ENCODE measurements at places on chromosomes 7 and 10. TPM values are rescaled to one million over a fixed set of nuclear protein-coding genes. Genes with fewer than 3 reads are reported as not detected.

DNA sequence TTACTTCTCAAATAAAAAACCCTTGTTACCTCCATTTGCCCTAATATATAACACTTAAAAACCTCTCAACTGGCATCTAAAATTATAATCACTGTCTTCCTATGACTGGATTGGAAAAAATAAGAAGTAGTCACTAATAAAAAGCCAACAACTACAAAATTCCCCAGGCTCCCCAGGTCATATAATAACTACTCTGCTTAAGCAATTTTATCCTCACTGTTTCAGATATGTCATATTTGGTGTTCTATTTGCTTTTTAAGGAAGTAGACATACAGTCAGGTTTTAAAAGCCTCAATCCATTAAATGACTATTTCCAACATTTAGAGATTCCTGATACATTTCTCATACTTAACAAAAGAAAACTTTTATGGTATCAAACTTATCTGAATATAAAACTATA, 2.4 kb downstream of the H2AZ2 start:
- DNase-seq: no peak
- H3K27ac ChIP-seq: no peak overlapping the region
- H3K4me1 ChIP-seq: peaks cover 3% of the 10 kb centered on the region

Gene CPXM2
- total RNA-seq: 125 TPM

GRCh38 chr7:147199868-147200267, 1083.3 kb downstream of the CNTNAP2 start:
- H3K4me3 ChIP-seq: no peak overlapping the region
- no peaks in the 10 kb centered on the region for H3K27me3 ChIP-seq
- H3K27ac ChIP-seq: no peak overlapping the region
- H3K4me1 ChIP-seq: no peaks in the 10 kb centered on the region

GRCh38 chr7:55514546-55515265, 57.6 kb downstream of the VOPP1 start:
- DNase-seq: no peak
- no peaks in the 10 kb centered on the region for H3K27me3 ChIP-seq
- no peaks in the 10 kb centered on the region for H3K4me1 ChIP-seq
- no peak overlapping the region for H3K27ac ChIP-seq
- H3K36me3 ChIP-seq: peaks cover 10% of the 10 kb centered on the region

Gene UBTD1
- total RNA-seq: 33.0 TPM

Gene ZNF107
- total RNA-seq: 0.85 TPM

DNA sequence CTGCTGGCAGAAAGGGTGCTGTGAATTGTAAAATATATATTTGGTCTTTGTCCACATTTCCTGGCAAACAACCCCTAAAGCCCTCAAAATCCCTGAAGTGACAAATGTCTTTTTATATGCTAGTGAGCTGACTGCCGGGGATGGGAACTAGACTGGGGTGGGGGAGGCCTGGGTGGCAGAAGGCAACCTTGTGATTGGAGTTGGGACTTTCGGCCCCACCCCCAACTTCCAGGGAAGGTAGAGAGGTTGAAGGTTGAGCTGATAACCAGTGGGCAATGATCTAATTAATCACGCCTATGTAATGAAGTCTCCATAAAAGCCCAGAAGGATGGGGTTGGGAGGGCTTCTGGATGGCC, 2.7 kb downstream of the EPHA1 start:
- H3K4me1 ChIP-seq: peaks cover under 1% of the 10 kb centered on the region
- no peak for DNase-seq
- H3K27ac ChIP-seq: no peak overlapping the region
- H3K4me3 ChIP-seq: no peak overlapping the region
- H3K27me3 ChIP-seq: no peaks in the 10 kb centered on the region
- no peaks in the 10 kb centered on the region for H3K36me3 ChIP-seq

DNA sequence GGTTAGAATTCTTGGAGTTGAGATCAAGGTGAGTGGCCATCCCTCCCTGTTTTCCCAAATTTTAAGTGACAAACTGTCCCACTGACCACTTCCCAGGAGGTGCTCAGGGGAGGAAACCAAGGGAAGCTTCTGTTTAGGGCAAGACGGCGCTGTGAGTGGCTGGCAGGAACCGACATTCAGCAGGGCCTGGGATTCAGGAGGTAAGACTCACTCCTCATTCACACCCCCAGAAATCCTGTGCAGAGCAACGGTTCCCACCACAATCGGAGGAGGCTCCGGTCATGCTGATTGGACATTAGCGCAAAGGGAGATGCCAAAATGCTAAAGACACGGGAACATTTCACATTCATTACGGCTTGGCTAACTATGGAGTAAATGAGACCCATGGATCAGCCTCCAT, 200.9 kb downstream of the GRID1 start:
- H3K27me3 ChIP-seq: no peaks in the 10 kb centered on the region
- no peaks in the 10 kb centered on the region for H3K36me3 ChIP-seq
- H3K27ac ChIP-seq: no peak overlapping the region
- H3K4me3 ChIP-seq: no peak overlapping the region
- no peak for DNase-seq

- H3K4me3 ChIP-seq: no peak overlapping the region
- no peaks in the 10 kb centered on the region for H3K36me3 ChIP-seq
- H3K27me3 ChIP-seq: no peaks in the 10 kb centered on the region
- no peaks in the 10 kb centered on the region for H3K4me1 ChIP-seq
- H3K27ac ChIP-seq: no peak overlapping the region
- no peak for DNase-seq
Observed at GRCh38 chr7:46811529-46811928, 770.4 kb downstream of the TNS3 start.

DNA sequence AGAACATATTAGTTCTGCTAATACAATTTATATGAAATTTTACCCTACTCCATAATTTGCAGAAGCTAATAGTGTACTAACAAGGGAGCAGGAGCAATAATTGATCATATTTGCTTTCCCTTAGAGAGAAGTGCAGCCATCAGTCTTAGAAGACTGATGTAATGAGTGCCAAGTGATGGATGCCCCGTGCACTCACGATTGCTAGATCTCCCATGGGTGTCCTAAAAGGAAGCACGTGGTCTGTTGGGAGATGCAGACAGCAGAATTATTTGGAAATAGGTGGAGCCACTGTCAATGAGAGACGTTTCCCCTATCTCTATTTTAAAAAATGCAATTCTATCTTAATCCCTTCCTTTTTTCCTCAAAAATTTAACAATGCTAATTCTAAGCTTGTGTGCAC, 772.2 kb upstream of the C7orf33 start:
- H3K36me3 ChIP-seq: no peaks in the 10 kb centered on the region
- H3K4me3 ChIP-seq: no peak overlapping the region
- H3K4me1 ChIP-seq: no peaks in the 10 kb centered on the region
- H3K27me3 ChIP-seq: no peaks in the 10 kb centered on the region

DNA sequence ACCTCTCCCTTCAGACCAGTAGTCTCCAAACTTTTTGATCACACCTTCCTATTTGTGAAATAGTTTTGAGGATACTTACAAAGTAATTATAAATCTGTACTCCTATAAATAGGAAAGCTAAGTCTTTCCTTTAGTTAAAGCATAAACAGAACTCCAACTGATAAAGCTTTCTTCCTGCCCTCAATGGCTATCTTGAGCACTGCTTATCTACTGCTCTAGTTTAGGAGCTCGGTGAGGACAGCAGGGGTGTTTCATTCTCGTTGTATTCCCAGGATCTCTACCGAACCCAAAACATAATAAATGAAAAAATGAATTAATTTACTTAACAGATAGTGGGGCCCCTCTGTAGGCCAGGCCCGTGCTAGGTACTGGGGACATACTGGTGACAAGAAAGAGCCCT, 17.7 kb downstream of the SORBS1 start:
- H3K27me3 ChIP-seq: no peaks in the 10 kb centered on the region
- DNase-seq: no peak
- peaks cover 94% of the 10 kb centered on the region for H3K4me1 ChIP-seq
- H3K27ac ChIP-seq: peak overlapping the region; percentile 87

Gene COMMD3
- 21.9 TPM for total RNA-seq

Gene ASB4
- 0.11 TPM for total RNA-seq

GRCh38 chr10:117960345-117960935, 86.3 kb downstream of the RAB11FIP2 start:
- H3K27ac ChIP-seq: no peak overlapping the region
- H3K4me3 ChIP-seq: no peak overlapping the region
- no peaks in the 10 kb centered on the region for H3K4me1 ChIP-seq
- no peaks in the 10 kb centered on the region for H3K36me3 ChIP-seq
- no peak for DNase-seq

DNA sequence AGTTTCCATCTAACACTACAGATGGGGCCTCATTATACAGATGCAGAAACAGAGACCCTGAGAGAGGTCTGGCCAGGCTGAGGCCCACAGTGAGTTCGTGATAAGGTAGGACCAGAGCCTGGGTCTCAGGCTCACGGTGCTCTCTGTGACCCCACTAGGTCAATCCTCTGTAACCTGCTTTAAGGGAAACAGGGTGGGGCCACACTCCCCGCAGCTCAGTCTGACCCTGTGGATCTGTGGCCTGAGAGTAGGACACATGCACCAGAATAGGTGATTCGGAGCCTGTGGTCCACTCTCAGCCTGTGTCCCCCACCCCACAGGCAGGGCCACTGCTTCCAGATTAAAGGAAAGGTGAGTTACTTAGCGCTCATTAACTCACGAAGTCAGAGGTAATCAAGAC, 137.8 kb upstream of the FAM20C start:
- DNase-seq: no peak
- no peaks in the 10 kb centered on the region for H3K27me3 ChIP-seq
- H3K36me3 ChIP-seq: no peaks in the 10 kb centered on the region
- no peak overlapping the region for H3K27ac ChIP-seq
